ENCODE measurements at places on chromosomes 3 and 15.

DNA sequence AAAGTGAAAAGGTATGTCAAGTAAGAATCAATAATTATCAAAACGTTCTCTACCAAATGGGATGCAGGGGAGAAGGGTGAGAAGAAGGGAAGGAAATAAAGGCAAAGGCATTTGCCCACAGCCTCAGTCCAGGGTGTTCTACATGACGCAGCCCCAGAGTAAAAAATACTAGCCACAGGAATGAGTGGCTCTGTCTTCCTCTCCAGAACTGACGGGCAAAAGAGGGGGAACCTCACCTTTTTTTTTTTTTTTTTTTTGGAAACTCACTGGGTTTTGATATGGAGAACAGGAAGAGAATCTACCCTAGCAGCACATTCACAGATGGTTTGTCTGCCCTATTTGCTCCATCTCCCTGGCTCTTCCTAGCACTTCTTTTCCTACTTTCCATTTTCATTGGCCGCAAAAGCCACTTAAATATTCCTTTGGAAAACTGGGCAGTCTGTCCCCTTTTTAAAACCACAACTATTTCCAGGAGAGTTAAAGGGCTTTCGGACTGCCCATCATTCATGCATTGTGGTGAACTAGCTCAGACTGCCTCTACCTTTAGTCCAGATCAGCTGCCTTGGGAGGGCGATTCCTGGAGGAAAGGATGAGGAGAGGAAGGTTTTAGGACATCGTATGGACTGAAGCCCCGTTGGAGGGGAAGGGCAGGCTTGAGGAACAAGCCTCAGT, 28.2 kb downstream of the B3GNT5 start:
- DNase-seq, result no peak

DNA sequence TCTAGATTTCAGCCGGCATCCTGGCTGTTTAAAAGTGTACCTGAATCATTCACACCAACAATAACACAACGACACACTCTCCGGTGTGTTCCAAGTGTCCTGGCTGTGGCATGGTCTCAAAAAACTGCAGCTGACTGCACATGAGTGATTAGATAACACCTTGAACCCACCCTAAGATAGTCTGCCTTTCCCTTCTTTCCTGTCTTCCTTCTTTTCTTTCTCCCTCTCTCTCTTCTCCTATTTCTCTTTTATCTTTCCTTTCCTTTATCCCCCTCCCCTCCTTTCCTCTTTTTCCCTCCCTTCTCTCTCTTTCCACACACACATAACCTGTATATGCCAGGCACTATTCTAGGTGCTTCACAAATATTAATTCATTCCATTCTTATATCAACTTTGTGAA, 1.2 kb upstream of the FAH start:
- DNase-seq, result no peak

DNA sequence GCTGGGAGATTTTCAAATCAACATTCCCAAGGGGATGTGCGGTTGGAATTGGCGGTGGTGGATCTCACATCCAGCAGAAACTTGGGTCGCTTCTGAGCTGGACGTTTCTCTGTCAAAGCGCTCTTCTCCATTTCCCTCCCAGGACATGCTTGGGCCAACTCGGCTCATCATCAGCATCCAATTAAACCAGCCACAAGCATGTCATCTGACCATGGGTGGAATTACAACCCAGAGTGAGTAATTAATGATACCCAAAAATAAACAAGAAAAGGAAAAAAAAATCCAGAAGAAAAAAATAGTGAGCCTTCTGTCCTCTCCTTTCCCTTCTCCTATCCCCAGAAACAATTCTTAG, 111.2 kb downstream of the XXYLT1 start:
- no peak for DNase-seq

DNA sequence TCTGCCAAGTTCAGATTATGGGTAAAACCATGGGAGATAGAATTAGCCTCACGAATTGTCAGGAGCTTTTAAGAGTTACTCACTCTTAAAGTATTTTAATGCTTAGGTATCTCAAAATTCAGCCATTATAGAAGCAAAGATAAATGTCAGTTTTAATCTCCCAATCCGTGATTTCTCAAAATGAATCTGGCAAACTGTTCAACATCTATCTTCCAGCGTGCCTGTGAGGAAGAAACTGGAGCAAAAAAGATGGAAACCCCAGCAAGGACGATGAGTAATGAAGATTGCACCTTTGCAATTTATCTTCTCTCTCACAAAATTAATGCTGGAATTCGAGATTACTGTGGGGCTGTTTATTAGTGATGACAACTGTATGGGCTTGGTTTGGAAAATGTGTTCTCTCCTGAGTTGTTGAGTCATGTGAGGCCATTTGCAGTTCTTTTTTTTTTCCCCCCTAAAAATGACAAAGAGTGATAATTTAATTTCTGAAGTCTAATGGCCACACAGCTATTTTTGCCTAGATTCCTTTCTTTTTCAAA, 70.5 kb downstream of the PYDC2 start:
- DNase-seq, result no peak

DNA sequence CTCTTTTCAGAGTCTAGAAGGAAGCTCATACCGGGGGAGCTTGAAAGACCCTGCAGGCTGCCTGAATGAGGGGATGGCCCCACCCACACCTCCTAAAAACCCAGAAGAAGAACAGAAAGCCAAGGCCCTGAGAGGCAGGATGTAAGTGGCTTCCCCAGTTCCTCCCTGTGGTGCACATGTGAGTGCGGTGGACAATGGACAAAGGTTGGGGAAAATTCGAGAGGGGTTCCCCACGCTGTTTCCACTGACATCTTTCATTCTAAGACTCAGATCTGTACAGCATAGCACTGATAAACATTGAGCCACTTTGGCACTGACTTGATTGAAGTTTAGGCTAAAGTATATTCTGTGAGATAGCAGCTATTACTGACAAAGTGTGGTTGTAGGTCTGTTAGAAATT, 79.5 kb upstream of the UMPS start:
- no peak for DNase-seq

DNA sequence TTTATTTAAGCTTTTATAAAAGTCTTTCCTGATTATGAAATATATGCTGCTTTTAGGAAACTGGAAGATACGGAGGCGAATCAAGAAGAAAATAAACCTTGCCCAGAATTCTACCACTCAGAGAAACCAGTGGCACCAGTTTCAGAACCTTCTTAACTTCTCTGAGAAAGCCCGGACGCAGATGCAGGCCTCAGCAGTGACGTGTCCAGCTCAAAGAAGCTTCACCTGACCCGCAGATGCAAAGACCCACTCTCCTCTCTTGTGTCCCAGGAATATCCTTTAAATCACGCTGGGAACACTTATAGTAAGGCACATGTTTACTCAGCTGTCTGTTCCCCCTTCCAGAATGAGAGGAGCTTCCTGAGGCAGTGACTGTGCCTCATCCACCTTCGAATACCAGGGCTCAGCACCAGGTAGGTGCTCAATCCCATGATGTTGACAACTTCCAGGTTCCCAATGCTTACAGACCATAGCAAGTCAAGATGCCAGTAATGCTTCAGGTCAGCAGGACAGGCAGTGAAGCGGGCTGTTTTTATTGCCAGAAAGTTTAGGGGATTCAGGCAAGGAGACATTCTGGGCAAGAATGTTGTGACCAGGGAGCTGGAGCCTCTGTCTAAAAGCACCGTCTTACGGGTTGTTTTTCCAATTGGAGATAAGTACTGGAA, 39.9 kb upstream of the LDHAL6B start:
- no peak for DNase-seq

DNA sequence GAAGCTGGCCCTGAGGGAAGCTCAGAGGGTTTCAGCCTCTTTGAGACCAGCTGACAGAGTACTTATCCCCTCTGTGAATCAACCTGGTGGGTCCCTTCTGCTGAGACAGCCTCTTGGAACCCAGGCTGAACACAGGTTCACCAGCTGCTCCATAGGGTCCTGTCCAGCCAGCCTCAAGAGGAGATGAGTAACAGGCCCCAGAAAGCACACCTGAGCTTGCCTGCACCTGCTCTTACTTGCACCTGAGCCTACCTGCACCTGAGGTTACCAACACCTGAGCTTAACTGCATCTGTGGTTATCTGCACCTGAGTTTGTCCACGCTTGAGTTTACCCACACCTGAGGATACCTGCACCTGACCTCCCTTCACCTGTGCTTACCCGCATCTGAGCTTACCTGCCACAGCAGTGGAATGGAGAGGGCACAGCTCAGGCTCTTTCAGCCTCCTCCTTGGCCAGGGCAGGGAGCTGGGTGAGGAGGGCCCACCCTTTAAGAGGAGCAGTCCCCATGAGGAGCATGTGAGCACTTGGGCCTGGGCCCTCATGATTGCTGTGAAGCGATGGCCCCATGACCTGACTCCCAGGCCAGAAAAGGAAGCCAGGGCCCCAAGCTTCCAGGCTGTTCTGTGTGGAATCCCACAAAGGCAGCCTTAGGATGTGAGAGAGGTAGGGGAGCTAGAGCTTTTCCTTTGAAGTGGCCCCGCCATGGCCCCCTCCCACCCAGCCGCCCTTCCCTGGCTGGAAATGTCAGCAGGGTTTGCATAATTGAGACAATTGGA, at the start of gene TRPM1:
Gene TRPM1 (minus strand): TSS at position 464 of the 777 bp plus-strand sequence. CDS start 20,370 bp downstream, outside the sequence.
- DNase-seq, result no peak

Measured in HEK293T (cell line).